ENCODE measurements at places on chromosomes 1 and 21. TPM values are rescaled to one million over a fixed set of nuclear protein-coding genes. Genes with fewer than 3 reads are reported as not detected.
A peak's percentile ranks its signal among the peaks of the same experiment; 100 is the strongest.

Gene LRRN2
- total RNA-seq = 1.7 TPM

Gene RBM11
- total RNA-seq = not detected

Gene LIPI
- not detected for total RNA-seq

Gene MATN1
- total RNA-seq = not detected

Gene MYOG
- not detected for total RNA-seq

- peak; percentile 81 for DNase-seq
Measured at GRCh38 chr1:151047591-151047924, at the start of gene C1orf56. TSS of gene C1orf56 (plus strand) at chr1:151047751. CDS start at chr1:151047848, 97 bp downstream.

GRCh38 chr21:41927727-41928409 lies 25.9 kb downstream of the C2CD2 start:
- no peak for DNase-seq

GRCh38 chr1:31228986-31229385 lies 10.7 kb downstream of the NKAIN1 start:
- no peak for DNase-seq

Measured in Right ventricle myocardium superior (tissue), 1 donor.